ENCODE measurements at places on chromosomes 3 and 15.

DNA sequence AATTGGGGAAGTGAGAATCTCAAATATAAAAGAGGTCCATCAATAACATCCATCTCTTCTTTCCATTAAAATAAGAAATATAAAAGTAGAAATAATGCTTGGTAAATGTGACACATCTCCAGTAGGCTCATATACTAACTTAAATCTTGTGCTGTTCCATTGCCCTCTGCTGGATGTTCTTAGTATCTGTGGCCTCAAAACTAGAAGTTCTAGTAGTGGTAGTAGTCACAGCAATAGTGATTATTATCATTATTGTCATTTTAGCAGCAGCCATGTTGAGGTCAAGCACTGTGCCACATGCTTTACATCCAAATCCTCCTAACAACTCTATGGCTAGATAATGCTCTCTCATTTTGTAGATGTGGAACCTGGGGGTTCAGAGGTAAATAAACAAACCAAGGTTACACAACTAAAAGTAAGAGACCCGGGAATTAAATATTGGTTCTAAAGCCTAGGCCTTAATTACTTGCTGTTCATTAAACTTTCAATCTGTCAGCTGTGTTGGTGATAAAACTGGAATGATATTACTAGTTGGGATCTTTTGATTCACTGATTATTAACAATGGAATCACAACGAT is 20.2 kb upstream of the BTLA start:
- no peak for DNase-seq

GRCh38 chr3:77158730-77159581 is 119.1 kb downstream of the ROBO2 start:
- no peak for DNase-seq

DNA sequence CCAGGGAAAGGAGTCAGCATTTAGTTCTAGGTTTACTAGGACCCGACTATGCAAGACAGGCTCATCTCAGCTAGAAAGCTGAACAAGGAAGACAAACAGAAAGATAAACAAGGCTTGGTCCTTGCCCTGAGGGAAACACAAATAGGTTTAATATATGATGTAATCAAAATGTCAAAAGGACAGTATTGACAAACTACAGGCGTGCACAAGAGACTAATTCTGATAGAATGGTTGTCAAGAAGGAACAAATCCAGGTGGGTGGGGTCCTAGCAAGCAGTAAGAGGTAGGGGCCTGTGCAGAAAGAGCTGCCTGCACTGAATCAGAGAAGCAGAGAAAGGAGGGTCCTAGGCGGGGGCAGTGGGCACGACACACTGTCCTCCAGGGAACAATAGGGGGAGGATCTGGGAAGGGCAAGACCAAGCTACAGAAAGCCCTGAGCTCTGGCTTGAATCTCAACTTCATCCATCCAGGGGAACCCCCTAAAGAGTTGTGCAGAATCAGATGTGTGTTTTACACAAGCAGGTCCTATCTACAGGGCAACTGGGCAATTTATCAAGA is 23.4 kb downstream of the RFTN1 start:
- DNase-seq = no peak

DNA sequence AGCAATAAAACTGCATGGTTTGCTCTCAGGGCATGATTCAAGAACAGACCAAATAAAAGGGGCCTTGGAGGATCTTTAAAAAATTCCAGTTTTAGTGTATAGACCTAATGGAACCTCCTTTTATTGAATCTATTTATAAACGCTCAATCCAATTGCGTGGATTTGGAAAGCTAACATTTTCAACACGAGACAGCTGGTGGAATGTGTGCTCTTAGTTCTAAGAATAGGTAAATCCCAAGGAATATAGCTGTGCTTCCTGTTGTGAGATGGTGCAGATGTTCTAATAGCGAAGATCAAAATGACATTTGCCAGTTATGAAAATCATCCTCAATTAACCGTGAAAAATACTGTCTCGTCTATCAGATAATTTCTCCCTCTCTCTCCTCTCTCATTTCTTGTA is 192.5 kb downstream of the ATP10A start:
- no peak for DNase-seq

Data from stimulated activated CD4-positive, alpha-beta T cell treated with anti-CD3 and anti-CD28 coated beads, Interleukin-12 subunit alpha, Interleukin-12 subunit beta, amount 100 ng/mL, for 48 hours (primary cell).